ENCODE measurements at places on chromosomes 6 and 20.

DNA sequence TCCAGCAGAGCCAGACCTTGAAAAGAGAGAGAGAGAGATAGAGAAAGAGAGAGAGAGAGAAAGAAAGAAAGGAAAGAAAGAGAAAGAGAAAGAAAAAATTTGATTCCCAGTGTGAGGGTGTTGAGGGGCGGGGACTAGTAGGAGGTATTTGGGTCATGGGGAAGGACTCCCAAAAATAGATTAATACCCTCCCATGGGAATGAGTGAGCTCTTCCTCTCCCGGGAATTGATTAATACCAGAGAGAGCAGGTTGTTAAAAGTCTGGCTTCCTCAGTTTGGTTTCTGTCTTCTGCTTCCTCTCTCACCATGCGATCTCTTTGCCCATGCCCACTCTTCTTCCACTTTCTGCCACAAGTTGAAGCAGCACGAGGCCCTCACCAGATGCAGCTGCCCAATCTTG lies 28.8 kb upstream of the CFAP206 start:
- no peak for DNase-seq

DNA sequence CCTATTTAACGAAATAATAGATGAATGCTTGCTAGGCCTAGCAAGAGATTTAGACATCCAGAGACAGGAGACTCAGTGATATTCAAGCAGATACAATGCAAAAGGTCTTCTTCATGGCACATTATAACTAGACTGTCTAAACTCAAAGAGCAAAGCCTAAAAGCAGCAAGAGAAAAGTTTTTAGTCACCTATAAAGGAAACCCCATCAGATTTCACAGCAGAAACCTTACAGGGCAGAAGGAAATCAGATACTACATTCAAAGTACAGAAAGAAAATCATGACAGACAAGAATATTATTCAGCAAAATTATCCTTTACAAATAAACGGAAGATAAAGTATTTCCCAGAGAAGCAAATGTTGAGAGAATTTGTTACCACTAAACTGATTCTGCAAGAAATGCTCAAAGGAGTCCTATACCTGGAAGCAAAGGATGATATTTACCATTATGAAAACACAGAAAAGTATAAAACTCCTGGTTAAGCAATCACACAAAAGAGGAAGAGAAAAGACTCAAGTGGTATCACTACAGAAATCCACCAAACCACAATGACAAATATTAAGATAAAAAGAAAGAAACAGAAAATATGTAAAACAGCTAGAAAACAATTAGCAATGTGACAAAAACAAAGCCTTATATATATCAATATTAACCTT lies 333.7 kb downstream of the MEI4 start:
- no peak for DNase-seq

GRCh38 chr6:154125421-154125820 lies 86.4 kb downstream of the OPRM1 start:
- DNase-seq, result no peak

- peak; percentile 76 for DNase-seq
These were observed 42.8 kb upstream of the HFE start for GRCh38 chr6:26044140-26045064.

- no peak for DNase-seq
These were observed 21.5 kb downstream of the OR2B2 start for GRCh38 chr6:27890445-27891319.

DNA sequence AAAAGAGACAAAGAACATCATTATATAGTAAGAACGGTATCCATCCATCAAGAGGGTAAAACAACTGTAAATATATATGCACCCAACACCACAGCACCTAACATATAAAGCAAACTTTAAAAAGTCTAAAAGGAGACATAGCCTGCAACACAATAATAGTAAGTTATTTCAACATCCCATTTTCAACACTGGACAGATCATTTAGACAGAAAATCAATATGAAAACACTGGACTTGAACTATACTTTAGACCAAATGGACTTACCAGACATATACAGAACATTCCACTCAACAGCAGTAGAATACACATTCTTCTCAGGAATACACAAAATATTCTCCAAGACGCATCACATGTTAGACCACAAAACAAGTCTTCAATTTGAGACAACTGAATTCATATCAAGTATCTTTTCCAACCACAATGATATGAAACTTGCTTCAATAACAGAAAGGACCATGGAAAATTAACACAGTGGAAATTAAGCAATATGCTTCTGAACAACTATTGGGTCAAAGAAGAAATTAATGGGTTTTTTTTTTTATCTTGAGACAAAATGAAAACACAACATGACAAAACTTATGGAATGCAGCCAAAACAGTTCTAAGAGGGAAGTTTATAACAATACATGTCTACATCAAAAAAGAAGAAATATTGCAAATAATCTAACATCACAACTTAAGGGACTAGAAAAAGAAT lies 23.9 kb upstream of the ASF1A start:
- no peak for DNase-seq

- DNase-seq, result no peak
These were observed 20.9 kb upstream of the ZFAND3 start for GRCh38 chr6:37798436-37799262.

DNA sequence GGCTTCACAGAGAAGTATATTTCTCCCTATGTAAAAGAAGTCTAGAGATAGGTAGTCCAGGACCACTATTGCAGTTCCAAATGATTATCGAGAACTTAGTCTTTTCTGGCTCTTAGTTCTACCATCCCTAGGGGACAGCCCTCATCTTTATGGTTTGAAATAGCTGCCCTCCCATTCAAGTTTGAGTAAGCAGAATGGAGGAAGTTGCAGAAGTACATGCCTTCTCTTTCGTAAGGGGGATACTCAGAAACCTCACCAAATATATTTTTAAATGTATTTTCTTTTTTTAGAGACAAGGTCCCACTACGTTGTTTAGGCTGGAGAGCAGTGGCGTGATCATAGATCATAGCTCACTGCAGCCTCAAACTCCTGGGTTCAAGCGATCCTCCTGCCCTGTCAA lies 236.8 kb upstream of the RREB1 start:
- DNase-seq, result no peak

DNA sequence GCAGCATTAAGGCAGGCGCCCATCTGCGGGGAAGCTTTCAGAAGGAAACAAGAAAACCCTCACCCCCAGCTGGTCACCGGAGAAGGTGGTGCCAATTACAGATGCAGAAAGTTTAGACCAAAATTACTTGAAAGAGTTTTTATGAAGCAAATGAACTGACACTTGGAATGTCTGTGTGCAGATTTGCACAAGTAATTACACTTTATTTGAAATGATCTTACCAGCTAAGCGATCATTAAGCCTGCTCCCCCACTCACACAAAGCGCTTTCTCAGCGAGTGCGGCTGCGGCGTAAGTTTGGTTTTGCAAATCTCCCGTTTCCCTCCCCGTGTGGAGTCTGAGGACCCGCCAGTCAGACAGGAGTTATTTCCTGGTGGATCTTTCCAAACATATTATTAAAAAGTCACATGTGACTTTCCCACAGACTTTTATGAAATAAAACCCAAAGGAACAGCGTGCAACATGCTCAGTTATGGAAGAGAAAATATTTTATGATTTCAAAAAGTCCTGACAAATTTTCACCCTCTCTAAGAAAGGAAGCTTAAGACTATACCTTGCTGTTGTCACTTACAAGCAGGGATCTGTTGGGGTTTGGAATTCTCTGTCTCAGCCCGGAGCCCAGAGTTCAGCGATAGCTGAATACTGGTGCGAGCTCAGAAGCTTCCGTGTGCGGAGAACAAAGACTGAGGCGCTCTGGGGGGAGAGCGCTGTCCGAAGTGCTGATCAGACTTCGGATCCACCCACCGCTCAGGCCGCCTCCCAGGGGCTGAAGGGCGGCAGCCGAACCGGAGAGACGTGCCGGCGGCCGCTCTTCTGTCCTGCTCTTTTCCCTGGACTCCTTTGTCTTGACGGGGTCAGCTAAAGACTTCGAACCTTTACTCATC lies 2.7 kb upstream of the MYT1 start:
- peak; percentile 21 for DNase-seq

GRCh38 chr6:34304164-34304563 lies 55.4 kb upstream of the SMIM29 start:
- DNase-seq, result no peak

- no peak for DNase-seq
These were observed 39.0 kb upstream of the NEDD9 start for GRCh38 chr6:11271228-11272020.

DNA sequence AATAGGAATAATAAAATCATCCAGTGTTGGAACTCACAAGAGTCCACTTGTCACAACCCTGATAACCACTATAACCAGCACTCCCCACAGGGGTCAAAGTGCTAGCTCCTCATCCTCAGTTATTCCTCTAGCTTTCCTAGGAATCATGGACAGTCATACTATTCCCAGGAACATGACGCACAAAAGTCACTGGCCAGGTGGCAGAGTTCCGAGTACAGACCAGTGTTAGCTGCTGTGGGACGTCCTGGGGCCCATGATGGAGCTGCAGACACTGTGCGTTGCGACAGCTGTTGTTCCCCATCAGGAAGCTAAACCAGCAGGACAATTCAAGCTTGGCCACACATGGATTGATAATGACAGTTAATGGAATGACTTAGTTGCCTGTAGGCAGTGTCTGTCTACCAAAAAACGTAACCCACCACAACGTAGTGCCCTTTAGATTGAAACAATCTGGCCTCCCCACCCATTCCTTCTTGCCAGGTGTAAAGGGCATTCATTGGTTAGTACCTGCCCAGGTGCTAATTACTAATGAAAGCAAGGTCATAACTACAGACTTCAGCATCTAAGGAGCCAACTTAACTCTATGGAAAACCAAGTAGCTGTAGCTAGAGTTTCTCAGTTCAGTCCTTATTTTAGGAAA lies 17.4 kb downstream of the EZR start:
- DNase-seq, result no peak

DNA sequence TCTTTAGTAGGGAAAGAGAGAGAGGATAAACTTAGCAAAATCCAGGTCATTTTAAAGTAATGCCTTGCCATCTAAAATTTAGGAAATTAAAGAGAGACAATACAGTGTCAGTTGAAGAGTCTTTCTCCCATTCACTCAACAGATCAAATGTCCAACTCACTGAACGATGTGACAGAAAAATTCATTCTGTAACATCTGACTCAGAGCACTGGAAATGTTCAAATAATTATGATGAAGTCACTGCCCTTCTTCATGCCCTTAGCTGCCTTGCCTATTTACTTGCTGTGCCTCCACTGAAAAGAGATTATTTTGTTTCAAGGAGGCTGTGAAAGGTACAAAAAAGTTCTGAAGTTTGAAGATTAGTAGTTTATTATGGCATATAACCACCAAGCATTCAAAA lies 434.8 kb downstream of the ADGRB3 start:
- no peak for DNase-seq

- DNase-seq, result no peak
These were observed 3.7 kb downstream of the COX4I2 start for GRCh38 chr20:31641391-31641790.

DNA sequence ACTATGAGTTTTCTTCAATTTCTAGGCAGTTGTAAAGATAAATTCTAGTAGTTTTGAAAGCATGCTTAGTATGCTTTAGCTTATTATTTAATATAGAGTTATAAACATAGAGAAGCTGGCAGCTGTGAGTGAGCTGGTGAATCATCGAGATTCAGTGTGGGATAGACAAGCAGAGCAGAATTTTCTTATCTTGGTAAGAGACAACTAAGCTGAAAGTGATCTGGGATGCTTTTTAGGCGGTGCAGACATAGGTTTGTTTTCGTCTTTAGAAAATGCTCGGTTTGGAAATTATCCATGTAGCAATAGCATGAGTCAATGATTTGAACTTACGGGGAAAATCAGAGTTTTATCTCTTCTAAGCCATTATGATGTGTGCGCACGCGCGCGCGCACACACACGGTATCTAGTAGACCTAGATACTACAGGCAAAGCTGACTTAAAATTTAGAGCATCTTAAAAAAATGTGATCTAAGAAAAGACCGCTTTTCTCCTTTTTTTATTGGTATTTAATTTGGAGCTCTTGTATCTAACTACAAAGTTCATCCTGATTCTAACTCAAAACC lies 128.3 kb upstream of the MAP3K7 start:
- peak; percentile 59 for DNase-seq

- DNase-seq, result no peak
These were observed 180.1 kb upstream of the CST7 start for GRCh38 chr20:24768713-24769601.

- no peak for DNase-seq
These were observed 45.2 kb downstream of the SPTLC3 start for GRCh38 chr20:13054011-13054410.

- DNase-seq, result no peak
These were observed 15.2 kb upstream of the ARFGEF2 start for GRCh38 chr20:48906221-48906877.

- no peak for DNase-seq
These were observed 42.1 kb downstream of the SMAP1 start for GRCh38 chr6:70709826-70710225.

GRCh38 chr6:144346719-144347447 lies 61.7 kb downstream of the UTRN start:
- no peak for DNase-seq

DNA sequence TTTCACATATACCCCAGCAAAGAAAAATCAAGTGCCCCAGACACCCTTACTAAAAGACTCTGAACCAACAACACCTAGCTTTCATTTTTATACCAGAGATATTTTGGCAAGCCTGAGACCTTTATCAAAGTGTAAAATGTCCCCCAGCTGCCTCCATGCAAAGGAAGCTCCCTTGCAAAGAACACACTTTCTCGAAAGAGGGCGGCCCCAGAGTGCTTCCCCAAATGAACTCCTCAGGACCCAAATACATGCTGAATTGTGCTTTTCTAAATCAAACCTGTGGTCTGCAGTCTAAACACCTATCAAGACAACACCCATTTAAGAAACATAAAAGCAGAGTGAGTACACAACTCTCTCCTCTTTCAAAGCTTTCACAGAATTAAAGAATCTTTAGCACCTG lies 490 bp downstream of the IPCEF1 start:
- no peak for DNase-seq

DNA sequence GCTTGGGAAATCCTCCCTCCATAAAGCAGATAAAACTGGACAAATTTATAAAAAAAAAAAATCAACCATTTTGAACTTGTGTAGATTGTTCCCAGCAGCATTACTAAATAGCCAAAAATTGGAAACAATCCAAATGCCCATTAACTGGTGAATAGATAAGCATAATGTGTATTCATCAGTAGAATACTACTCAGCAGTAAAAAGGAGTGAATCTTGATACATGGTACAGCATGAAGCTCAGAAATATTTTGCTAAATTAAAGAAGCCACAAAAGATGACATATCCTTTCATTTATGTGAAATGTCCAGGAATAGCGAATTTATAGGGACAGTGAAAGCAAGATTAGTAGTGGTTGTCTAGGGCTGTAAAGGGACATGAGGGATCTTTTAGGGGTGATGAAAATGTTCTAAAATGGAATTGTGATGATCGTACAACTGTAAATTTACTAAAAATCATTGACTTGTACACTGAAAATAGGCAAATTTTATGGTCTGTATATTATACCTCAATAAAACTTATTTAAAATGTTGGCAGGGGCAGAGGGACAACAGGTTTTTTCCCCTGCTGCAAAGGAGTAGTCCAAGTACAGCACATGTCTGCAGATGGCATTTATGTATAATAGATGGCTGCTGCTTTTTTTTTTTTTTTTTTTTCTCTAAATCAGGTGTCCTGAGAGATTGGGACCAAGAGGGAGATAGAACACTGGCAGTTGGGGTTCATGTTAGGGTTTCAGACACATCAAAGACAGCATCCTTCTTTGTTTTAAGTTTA lies 59.5 kb downstream of the CBFA2T2 start:
- no peak for DNase-seq

GRCh38 chr6:41228616-41229015 lies 467 bp downstream of the TREML4 start:
- DNase-seq, result no peak

GRCh38 chr20:2311329-2311728 lies 15.5 kb downstream of the TGM3 start:
- DNase-seq, result no peak

GRCh38 chr6:108165714-108166663 lies at the start of gene NR2E1:
Gene NR2E1, plus strand, starts transcription at chr6:108166022. Its CDS starts 744 bp downstream, at chr6:108166766.
- DNase-seq, result no peak
